GM10248 (cell line): ENCODE measurements at places on chromosomes 6 and 20.

GRCh38 chr6:141210901-141211300 lies 921.8 kb upstream of the GJE1 start:
- DNase-seq = no peak

- DNase-seq = no peak
Measured at GRCh38 chr6:163986313-163986712, 571.8 kb downstream of the QKI start.

- DNase-seq = no peak
Measured at GRCh38 chr6:87244380-87244779, 78.0 kb upstream of the SMIM8 start.

GRCh38 chr20:2814587-2815051 lies at the start of gene C20orf141:
C20orf141 (plus strand) TSS chr20:2814987; CDS start chr20:2815185, 198 bp downstream.
- DNase-seq = no peak

- no peak for DNase-seq
Measured at GRCh38 chr6:3328145-3328544, 69.4 kb downstream of the PSMG4 start.

DNA sequence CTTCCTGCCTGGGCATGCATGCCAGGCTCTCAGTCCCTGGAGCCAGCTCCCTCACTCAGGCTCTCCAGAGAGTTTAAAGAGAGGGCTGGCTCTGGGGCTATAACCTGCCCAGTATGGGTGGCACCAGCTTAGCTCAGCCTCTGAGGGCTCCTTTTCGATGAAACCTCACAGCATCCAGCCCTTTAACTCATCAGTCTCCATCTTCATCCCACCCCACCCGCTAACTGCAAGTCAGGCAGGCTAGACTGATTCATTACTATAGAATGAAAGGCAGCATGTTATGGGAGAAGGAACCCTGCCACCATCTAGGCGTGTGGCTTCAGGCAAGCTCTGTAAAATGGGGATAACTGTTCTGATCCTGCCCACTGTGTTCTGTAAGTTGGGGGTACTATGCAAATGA lies 53.5 kb downstream of the RAB44 start:
- no peak for DNase-seq

DNA sequence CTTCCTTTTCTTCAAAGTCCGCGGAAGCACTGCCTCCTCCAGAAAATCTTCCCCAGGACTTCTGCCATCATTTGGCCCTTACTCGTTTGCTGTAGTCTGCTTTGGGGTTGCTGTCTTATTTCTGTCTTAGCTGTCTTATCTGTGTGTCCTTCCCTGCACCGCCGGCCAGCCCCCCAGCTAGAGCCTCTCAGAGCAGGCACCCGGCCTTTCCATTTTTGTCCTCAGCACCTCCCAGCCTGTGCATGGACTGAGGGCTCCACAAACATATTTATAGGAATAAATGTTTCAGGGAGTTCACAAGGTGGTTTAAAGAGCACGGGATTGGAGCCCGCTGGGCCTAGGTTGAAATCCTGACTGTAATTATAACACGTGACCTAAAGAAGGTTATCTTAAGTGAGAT lies 8.1 kb downstream of the GLP1R start:
- DNase-seq = no peak

DNA sequence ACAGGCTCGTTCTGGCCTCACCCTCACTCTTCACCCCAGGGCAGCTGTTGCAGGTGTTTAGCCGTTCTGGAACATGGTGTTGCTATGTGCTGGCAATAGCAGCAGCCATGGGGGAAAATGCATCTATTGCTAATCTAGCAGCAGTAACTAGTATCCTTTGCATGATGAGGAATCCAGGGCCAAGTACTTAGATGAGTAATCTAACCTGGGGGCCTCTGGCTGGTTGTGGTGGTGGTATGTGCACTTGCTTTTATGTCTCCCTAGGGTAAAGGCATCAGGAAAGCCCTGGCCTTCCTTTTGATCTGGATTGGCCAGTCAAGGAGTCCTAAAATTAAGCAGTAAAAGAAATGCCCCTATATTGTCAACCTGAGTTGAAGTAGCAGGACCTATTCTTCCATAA lies 594.5 kb upstream of the MAP3K7 start:
- DNase-seq = no peak

DNA sequence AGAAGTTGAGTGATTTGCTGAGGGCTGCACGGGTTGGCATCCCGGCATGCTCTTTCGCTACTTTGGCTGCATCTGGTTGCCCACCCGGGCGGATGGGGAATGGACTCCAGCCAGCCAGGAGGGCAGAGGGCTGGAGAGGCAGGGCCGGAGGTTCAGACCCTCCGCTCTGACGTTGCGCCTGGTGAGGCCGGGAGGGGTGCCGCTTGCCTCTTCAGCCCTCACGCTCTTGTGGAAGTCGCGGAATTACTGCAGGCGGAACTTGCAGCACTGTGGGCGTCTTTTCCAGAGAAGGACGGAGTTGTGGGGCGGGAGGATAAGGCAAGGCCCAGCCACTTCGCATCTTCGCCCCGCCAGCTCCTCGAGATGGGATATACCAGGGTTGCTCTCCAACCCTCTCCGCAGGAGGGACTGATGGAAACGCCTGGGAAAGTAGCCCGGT lies 656 bp downstream of the RTEL1 start:
- no peak for DNase-seq

DNA sequence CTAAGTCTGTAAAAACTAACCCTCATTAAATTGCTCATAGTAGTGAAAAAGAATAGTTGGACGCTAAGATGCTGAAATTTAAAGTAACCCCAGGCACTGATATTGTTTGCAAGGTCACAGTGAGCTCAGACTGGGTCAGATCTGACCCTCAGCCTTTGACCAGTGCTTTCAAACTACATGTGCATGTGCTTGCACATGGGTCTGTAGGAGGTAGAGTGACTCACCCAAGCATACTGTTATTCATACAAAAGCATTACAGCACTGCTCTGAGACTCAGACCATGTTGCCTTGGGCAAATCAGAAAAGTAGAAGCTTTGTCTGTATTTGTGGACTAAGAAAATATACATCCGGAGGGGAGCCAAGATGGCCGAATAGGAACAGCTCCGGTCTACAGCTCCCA lies 326.4 kb upstream of the MARCKS start:
- no peak for DNase-seq

GRCh38 chr6:79604583-79605037 lies 26.5 kb upstream of the SH3BGRL2 start:
- DNase-seq = no peak

DNA sequence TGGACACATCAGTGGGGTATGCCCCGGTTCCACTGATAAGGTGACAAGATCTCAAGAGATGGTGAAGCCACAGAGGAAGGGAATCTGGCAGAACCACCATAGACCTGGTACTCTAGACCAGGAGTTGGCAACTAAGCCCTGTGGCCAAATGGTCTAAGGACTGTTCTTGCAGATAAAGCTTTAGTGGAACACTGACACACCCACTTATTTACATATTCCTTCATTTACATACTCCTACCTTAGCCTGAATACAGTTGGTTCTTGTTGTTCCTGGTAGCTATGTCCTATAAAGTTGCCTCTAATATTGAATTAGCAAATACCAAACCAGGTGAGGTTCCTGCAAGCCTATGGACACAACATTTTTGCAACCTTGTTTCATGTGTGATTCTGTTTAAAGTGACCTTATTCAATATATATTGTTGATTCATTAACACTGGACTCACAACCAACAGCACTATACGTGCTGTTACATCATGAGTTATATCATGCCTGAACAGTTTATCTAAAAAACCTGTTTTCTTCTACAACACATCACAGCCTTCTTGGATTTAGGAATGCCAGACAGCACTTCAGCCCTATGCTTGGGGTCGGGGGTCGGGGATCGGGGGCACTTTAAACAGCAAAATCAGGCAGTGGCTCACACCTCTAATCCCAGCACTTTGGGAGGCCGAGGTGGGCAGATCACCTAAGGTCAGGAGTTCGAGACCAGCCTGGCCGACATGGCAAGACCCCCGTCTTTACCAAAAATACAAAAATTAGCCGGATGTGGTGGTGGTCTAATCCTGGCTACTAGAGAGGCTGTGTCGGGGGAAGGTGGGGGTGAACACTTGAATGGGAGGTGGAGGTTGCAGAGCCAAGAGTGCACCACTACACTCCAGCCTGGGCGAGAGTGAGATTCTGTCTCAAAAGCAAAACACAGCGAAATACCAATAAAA lies 2.5 kb downstream of the CCDC167 start:
- DNase-seq = no peak

GRCh38 chr20:63114693-63115311 lies 101.1 kb downstream of the YTHDF1 start:
- no peak for DNase-seq

- no peak for DNase-seq
Measured at GRCh38 chr6:32234934-32235333, 11.1 kb upstream of the NOTCH4 start.

DNA sequence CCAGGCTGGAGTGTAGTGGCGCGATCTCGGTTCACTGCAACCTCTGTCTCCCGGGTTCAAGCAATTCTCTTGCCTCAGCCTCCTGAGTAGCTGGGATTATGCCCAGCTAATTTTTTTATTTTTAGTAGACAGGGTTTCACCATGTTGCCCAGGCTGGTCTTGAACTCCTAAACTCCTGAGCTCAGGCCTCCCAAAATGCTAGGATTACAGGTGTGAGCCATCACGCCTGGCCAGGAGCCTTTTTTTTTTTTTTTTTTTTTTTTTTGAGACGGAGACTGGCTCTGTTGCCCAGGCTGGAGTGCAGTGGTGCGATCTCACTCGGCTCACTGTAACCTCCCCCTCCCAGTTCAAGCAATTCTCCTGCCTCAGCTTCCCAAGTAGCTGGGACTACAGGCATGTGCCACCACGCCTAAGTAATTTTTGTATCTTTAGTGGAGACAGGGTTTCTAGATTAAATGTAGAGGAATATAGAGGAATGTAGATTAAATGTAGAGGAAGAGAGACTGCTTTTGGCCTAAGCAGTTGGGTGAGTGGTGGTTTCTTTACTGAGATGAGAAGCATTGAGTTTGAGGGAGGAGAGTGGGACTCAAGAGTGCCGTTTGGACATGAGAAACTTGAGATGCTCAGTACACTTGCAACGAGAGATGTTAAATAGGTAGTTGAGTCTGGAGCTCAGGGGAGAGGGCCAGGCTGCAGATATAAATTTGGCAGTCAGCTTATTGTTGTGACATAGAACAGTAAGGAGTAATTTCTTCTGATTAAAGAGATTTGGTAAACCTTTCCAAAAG lies 16.7 kb downstream of the VAPB start:
- no peak for DNase-seq

DNA sequence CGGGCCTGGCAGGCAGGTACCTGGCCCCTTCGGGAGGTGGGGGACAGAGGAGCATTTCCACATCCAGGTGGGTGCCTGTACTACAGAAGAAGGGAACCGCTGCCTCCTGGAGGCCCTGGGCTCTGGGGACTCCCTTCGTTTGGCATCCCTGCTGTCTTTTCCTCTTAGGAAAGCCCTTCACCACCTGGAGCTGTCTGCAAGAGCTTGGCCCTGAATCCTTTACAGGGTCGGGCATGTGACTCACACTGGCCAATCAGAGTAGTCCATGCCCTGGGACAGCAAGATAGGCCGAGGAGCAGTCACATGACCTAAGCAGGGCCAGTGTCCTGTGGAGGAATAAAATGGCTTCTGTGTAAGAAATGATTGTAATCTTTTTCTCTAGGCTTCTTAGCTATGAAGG lies 224.9 kb downstream of the ANKRD60 start:
- no peak for DNase-seq

DNA sequence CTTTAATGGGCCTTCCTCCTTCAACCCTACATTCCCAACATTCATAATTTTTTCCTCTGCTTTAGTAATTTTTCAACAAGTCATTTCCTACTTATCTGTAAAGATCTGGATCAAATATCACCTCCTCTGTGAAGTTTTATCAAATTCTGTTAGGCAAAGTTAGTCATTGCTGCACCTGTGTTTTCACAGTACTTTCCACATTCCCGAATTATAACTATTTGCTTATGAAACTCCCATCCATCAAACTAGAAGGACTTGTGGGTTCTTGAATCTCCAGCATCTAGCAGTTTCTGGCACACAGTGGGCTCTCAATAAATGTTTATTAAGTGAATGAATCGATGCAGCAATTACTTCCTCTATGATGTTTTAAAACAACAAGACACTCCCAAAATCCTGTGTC lies 257.6 kb downstream of the HDGFL1 start:
- no peak for DNase-seq

GRCh38 chr20:45952861-45953260 lies 18.4 kb downstream of the PCIF1 start:
- no peak for DNase-seq
